Activated CD4-positive, alpha-beta T cell treated with anti-CD3 and anti-CD28 coated beads, Interleukin-2, amount 50 U/mL, for 24 hours (primary cell): ENCODE measurements at places on chromosomes 4 and X.

DNA sequence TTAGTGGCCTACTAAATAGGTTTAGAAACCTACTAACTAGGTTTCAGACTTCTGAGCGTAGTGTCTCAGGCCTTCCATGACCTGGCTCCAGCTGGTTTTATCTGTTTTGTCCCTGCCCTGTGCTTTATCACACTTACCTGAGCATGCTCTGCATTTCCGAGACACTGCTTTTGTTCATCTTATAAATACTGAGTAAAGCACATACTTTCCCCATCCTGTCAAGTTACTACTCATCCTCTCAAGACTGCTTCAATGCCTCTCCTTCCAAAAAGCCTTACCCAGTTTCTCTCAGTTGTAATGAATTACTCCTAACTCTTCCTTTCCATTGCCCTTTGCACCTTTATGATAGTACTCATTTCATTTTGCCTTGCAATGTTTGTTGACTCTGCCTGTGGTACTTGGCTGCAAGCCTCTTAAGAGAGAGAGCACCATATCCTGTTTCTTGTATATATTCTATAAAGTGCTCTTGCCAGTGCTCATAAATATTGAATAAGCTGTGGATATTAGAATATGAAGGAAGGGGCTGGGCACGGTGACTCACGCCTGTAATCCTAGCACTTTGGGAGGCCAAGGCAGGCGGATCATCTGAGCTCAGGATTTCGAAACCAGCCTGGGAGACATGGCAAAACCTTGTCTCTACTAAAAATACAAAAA lies 34.4 kb downstream of the SLAIN2 start:
- no peak for DNase-seq

DNA sequence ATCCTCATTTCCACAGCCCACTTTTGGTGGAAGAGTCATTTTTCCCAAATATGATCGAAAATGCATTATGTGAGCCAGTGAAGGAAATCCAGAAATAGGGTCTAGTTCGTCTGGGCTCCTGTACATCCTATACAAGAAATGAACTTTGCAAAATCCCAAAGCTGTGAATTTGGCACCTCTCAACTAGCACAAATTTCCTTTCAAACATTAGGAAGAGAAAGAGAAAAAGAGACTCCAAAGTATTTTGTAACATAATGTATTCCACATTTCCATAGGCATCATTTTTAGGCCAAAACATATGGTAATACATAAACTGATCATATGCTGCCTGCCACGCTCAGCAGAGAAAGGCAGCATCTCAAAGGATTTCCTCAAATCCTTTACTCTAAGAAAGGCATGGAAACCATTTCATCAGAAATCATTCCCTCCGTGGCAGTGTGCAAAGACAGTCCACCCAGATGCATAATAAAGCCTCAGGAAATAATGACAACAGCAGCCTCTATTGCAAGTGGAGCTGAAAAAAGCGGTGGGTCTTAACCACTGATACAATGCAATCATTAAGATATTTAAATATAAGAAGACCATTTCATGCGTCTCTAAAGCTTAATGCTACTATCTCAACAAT lies 56.8 kb downstream of the ANOS1 start:
- DNase-seq = no peak

- no peak for DNase-seq
Measured at GRCh38 chr4:80309294-80310004, 26.1 kb upstream of the CFAP299 start.

GRCh38 chr4:184620212-184620867 lies 28.9 kb downstream of the CASP3 start:
- no peak for DNase-seq

- no peak for DNase-seq
Measured at GRCh38 chrX:130111220-130112154, 1.2 kb upstream of the ELF4 start.

DNA sequence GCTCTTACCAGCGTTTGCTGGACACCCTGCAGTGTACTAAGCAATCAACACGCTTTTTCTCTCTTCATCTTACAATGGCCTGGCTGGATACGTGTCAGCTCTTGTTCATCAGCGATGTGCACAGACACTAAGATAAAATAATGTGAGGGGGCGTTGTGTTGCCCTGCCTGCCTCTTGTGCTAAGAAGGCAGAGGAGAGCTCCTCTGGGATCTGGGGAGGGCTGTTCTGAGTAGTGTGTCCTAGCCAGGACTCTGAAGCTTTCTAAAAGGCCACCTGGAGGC lies 49.7 kb downstream of the NELFA start:
- DNase-seq = no peak

GRCh38 chr4:152363086-152363485 lies 172.8 kb downstream of the FBXW7 start:
- no peak for DNase-seq

DNA sequence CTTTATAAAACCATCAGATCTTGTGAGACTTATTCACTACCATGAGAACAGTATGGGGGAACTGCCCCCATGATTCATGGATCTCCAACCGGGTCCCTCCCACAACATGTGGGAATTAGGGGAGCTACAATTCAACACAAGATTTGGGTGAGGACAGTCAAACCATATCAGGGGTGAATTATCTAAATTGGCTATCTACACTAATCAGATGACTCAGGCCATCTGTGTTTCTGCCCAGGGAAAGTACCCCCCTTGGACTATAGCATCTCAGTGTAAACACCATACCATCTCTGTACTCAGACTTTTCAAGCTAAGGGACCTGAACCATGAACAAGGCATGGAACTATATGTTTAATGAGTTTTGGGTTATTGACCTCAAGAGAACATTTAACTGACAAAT lies 76.8 kb downstream of the LNX1 start:
- DNase-seq = no peak

GRCh38 chr4:42280327-42281095 lies 116.8 kb upstream of the SHISA3 start:
- peak; percentile 16 for DNase-seq

- no peak for DNase-seq
Measured at GRCh38 chr4:17812801-17813200, 2.0 kb downstream of the NCAPG start.

DNA sequence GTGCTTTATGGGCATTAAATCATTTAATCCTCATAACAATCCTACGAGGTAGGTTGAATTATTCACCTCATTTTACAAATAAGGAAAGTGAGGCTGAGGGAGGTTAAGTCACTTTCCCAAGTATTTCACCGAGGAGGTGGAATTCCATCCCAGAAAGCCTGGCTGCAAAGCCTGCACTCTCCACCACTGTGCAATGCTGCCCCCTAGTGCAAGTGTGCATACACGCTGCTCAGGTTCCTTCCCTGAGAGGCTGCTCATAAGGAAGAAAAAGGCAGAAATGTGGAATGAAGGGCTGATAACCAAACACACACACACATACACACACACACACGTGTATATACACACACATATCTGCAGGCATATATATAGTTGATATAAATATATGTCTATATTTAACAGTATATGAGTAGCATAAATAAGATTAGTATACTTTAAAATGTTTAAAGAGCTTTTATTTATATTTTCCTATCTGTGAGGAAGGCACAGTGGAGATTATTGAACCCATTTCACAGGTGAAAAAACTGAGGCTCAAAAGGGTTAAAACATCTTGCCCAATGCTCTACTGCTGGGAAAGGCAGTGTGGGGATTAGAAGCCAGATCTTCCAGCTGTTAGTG lies 714.5 kb upstream of the TENM3 start:
- DNase-seq = no peak

- DNase-seq = no peak
Measured at GRCh38 chr4:91058345-91058744, 931.2 kb downstream of the CCSER1 start.

- DNase-seq = peak; percentile 2
Measured at GRCh38 chr4:102759831-102760644, 730 bp downstream of the MANBA start.

GRCh38 chr4:110550260-110550659 lies 72.6 kb downstream of the PITX2 start:
- DNase-seq = no peak

DNA sequence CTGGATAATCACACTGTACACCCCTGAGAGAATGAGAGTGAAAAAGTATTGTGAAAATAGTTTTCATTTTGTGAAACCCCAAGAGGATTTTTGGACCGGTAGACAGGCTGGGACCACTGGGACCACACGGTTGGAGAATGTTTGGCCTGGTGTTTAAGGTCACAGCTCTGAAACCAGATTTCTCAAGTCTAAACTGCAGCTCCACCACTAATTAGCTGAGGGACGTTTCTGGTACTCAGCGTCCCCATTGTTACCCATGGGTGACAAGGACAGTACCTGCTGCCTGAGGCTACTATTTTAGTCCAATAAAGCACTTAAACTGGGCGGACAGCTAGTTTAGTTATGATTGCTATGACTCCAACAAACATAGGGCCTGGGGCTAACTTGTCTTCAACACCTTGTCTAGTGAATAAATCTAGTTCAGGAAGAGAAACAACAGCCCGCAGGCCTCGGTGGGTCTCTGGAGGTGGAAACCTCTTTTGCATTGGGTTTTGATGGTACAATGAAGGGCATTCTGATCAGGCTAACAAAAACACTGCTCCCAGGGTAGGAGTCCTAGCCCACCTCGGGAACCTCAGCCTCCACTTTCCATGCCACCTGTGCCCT lies 509 bp upstream of the USP11 start:
- DNase-seq = no peak

DNA sequence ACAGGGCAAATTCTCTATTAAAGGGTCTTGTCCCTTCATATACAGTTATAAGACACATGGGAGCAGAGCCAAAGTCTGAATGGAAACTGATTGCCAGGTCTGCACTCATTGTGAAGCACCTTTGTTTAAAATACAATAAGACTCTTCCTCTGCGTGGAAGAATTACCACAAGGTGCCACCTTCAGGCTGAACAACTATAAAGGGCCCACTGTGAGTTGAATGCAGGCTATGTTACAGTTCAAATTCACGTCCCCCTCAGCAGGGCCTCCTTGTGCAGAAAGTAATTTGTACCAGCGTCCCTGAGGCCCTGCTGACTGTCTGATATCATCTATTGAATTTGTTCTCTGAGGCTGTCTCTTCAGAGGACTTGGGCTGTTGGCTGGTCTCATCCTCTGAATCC lies 225.8 kb upstream of the TEX13C start:
- DNase-seq = no peak

DNA sequence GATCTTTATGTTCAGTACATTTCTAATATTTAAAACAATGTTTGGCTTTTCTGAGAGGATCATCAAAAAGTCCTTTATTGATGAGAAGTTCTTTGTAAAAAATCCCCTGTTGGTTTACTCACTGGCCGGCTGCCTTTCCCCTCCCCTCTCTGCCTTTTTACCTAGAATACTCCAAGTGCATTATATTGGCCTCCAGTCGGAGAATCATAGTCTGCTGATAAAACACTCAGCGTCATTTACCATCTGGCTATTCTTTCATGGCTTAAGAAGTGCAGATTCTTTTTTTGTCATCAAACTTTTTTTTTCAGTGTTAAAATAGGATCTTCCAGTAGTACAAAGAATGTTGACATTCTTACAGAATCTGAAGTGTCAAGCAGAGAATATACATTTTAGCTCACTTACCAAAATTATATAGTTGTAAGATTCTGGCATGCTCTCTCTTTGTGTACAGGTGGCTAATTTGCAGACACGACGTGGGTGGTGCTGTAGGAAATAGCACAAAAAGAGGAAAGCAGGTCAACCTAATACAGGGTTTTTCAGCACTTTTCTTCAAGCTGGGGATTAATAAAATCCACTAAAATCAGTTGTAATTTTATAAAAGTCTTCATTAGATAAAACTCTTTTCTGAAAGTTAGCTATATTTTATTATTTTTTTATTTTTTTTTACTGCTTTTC lies 731.8 kb downstream of the KCTD8 start:
- no peak for DNase-seq

DNA sequence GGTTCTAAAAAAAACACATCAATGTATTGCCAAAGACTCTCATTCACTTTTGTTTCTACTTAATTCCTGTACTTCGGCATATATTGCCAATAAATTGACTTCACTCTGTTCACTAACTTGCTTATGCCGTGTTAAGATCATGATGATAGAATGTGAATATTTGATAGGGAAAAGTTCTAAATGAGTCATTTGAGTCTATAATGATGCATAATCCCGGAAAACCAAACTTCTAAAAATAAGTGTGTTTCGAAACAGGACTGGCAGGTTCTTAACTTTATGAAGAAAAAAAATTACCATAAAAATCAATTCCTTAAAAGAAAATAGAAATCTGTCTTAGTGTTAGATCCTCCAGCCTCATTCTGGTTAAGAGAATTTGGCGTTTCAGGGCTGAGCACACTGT lies 387.5 kb upstream of the FTHL17 start:
- DNase-seq = no peak

DNA sequence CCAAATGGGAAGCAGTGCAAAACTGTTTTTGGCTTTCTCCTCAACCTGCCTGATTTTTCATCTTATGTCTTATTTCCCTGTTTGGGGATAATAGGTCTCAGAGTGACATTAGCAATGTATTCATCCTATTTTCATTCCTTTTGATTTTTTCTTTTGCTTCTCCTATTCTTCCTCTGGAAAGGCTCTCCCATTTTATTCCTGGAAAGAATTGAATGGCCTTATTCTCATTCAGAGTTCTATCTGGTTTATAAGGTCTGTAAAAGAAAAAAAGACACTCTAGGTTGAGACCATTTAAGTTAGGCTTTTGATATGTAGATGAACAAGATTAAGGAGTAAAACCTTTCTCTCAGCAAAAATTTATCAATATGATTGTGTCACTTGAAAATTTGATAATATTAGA lies 27.8 kb upstream of the ALB start:
- DNase-seq = no peak

- DNase-seq = no peak
Measured at GRCh38 chr4:169345316-169345721, 74.6 kb upstream of the SH3RF1 start.

DNA sequence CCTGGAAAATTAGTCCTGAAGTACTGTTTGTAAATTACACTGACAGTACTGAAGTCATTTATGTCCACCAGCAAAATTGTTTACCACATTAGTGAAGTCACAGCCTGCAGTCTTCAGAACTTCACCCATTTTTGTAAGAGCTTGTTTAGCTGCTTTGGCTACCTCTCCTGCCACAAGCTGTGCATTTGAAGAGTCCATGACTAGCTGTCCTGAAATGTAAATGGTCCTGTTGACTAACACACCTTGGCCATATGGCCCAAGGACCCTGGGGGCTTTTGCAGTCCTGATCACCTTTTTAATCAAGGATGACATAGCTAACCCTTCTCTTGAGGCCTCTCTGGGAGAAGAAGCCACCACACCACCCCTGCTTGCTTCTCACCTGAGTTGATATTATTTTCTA lies 21.4 kb upstream of the ZNF518B start:
- no peak for DNase-seq

DNA sequence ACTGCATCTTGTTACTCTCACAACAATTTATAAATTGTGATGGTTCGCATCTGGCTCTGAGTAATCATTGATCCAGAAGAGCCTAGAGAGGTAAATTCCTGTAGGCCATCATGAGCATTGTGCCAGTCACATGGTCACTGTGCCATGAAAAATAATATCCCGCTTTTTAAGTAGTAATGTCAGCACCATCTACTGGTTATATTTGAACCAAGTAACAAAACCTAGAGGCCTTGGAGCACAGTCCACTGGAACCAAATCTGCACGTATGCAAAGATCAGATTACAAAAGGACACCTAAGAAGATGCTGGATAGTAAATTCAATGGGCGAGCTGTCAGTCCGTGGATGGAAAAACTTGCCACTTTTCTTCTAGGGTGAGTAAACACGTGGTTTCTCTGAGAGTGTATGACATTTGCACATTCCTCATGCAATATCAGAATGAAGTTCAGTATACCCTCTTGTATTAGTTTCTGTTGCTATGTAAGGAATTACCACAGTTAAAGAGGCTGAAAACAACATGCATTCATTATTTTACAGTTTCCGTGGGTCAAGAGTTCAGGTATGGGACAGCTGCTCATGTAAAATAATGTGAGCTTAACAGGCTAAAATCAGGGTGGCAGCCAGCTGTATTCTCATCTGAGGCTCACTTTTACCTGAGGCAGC lies 26.8 kb downstream of the FAM114A1 start:
- DNase-seq = no peak

GRCh38 chr4:147724468-147725201 lies 7.3 kb upstream of the ARHGAP10 start:
- DNase-seq = no peak
